Activated CD4-positive, alpha-beta memory T cell treated with anti-CD3 and anti-CD28 coated beads, Interleukin-2, amount 10 ng/mL, durations not matched to agents 7 days and 5 days (primary cell): ENCODE measurements at places on chromosomes 1 and 21.

- no peak for DNase-seq
Measured at GRCh38 chr1:203177470-203178039, 1.9 kb upstream of the MYBPH start.

DNA sequence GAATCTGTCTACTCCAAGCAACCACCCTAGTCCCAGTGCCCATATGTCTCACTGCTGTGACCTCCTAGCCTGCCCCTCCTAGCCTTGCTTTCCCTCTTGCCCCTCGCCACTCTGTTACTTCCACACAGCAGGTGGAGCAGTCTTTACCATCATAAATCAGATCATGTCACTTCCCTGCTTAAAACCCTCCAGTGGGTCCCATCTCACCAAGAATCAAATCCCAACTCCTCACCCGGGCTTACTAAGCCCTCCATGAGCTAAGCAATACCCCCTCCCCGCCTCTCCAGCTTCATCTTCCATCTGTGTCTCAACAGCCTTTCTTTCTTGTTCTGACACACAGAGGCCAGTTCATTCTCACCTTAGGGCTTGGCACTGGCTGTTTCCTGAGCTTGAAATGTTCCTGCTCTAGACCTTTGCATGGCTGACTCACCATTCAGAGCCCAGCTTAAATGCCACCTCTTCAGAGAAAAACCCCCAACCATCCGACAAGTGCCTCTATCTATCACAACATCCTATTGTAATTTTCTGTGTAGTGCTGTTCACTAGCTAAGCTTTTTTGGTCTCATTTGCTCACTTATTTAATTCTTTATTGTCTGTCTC is 22.3 kb downstream of the KNCN start:
- DNase-seq: peak; percentile 28

DNA sequence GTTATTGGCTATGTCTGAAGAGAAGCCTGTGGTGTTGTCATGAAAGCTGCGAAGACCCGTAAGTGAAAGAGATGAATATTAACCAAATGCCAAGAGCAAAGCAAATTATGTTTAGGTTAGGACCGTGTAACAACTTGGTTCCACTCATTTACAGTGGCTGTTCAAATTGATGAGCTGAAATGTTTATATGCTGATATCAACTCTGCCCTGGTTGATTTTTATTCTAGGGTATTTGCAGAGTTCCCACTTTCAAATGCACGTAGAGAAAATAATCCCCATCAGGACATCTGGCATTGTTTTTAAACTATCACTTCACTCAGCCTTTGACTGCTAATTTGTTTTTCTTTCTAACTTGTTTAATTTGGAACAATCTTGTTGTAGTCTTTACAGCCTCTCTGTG is 581.6 kb upstream of the ADAMTS5 start:
- no peak for DNase-seq

DNA sequence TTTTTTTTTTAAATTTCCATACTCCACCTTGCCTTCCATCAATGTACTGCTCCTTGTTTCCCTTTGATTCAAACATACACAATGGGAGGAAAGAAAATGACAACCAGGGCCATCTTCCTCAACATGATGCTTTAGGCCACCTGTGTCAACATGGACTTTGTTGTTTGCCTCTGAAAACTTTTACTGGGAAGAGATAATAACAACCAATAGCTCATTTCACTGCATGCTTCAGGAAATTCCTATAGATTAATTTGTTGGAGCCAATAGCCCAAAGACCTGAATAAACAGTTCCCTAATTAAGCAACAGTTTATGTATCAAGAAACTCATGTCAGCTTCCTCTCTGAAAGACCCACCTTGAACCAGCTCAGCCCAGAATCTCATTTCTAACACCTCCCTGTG is 3.2 kb downstream of the KRTAP15-1 start:
- no peak for DNase-seq

- no peak for DNase-seq
Measured at GRCh38 chr1:183287191-183287675, 101.2 kb downstream of the LAMC2 start.

GRCh38 chr1:12665511-12665910 is 21.6 kb downstream of the AADACL4 start:
- no peak for DNase-seq

DNA sequence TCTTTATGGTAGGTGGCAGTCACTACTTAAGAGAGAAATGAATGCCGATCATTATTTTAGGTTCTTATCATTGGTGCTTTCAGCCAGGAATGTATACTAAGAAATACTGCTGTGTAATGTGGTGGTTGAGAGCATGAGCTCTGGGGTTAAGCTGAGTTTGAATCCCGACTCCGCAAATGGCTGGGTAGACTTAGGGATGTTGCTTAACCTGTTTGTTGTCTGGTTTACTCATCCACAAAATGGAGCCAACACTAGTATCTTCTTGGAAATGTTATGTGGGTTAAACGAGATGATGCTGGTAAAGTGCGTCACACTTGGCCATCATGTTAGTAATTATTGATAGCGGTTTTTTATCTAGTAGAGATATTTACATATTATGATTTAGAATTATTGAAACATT is 83.8 kb downstream of the WDR3 start:
- no peak for DNase-seq

GRCh38 chr1:149929856-149930255 is 2.3 kb upstream of the SF3B4 start:
- DNase-seq: no peak

GRCh38 chr1:19365721-19366120 is 53.6 kb downstream of the SLC66A1 start:
- DNase-seq: no peak

DNA sequence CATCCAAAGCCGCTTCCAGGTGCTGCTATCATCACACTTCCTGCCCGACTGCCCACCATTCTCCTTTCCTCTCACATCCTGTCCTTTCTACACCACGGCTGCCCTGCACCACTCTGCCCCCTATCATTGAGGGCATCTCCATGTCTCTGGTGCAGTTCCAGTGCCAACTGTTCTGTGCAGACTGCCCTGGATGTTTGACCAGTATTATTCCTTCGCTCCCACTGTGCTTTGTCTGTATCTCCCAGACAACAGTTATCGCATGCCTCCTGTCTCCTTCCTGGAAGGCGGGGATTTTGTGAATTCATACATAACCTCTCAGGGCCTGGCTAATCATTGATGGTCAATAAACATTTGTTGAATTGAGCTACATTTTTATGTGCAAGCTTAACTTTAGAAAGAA is 63.6 kb upstream of the GNG12 start:
- DNase-seq: no peak

GRCh38 chr1:47181095-47181954 is 8.5 kb downstream of the PDZK1IP1 start:
- DNase-seq: peak; percentile 12

- DNase-seq: no peak
Measured at GRCh38 chr1:23774174-23774880, 3.9 kb upstream of the PITHD1 start.

GRCh38 chr1:243786531-243786930 is 63.5 kb downstream of the AKT3 start:
- no peak for DNase-seq

- DNase-seq: no peak
Measured at GRCh38 chr1:167797015-167797414, 75.2 kb downstream of the MPZL1 start.
